ENCODE measurements at places on chromosomes 6 and 20.
A peak's percentile ranks its signal among the peaks of the same experiment; 100 is the strongest.

DNA sequence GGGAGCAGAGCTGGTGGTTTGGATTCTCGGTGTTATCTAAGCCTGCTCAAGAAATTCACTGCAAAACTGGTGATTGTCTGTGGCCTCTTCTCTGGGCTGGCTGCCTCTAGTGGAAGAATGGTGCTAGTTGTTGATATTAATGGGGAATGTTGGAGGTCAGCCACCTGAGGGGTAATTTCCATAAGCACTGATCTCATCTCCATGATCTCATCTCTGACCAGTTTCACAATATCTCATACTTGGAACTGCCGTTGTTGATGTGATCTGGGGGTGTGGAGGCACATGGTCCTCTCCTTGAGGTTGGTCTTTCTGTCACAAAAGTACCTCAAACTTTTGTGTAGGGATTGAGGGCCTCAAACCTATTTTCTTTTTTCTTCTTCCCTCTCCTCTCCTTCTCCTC, 102.6 kb downstream of the CD109 start:
- DNase-seq, result peak; percentile 99

- peak; percentile 30 for DNase-seq
Observed at GRCh38 chr6:143744551-143745165, 66.9 kb downstream of the PHACTR2 start.

DNA sequence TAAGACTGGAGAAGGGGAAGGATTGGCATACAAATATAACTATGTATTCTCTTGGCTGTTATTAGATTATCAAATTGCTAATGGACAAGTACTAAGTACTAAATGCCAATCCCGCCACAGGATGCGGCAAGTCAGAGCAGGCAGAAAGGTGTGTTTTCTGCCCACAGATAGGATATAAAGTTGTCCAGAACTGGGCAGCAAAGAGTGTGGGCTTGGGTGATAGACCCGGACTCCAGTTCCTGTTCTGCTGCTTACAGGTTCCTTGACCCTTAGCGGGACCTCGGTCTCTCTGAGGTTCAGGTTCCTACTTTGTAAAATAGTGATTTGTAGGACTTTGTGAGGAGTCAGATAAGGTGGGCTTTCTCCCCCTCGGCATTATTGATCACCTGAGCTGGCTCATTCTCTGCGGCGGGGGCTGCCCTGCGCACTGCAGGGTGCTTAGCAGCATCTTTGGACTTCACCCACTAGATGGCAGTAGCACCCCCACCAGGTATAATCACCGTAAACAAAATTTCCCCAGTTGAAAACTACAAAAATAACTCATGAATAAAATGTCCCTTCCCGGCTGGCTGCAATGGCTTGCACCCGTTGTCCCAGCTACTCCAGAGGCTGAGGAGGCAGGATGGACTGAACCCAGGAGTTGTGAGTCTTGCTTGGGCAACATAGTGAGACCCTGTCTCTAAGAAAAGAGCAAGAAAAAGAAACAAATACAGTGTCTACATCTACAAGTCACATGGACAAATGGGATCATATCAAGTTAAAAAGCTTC, 193.1 kb downstream of the DOK5 start:
- DNase-seq, result peak; percentile 14

DNA sequence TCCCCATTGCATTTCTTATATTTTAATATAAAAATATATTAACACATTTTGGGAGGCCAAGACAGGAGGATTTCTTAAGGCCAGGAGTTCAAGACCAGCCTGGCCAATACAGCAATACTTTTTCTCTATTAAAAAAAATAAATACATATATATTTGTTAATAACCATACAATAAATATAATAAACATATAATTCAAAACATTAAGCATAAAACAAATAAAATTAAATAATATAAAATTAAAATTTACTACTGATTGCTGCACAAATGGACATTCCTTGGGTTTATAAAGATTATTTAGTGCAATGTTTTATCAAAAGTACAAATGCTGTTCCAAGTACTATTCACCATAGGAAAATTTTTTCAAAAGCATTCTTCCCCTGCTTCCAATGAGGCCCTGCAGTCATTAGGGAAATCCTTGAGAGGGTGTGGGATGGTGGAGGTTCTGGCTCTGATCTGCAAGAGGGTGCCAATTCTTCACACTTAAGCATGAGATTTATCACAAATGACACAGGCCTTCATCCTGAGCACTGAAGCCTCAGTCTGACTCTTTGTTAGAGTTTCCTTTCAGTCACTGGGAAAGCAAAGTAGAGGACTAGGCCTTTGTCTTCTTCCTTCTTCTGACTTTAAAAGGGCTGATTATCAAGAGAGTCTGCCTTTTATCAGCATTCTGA, 596.7 kb downstream of the EPM2A start:
- DNase-seq, result no peak

DNA sequence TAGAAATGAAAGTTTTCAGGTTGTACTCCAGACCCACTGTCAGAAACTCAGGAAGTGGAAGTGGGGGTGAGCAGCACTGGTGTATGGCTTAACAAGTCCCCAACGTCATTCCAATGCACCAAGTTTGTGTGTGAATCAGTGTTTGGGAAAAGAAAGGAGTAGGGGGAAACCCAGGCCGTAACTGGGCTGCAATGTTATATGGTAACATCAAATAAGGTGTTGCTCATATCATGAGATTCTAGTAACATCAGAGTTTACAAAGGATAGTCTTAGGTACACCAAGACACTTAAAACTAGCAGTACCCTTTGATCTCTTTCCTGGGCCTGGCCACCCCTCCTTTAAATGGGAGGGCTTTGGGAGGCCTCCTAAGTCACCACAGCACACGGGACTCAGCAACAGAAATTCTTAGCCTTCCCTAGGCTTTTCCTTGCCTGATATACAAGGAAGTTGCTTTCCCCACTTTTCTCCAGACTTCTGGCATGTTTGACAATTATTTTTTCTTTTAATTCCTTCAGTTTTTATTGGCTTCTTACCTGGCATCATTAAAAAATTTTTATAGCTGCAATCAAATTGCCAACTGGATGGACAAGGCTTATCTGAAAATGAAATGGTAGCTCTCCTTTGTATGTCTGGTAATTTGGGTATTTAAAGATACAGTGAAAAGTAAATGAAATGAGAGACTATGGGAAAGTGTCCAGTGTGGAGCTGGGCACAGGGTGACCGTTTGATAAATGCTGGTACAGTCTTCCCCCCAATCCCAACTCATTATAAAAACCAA, 15.1 kb downstream of the E2F3 start:
- peak; percentile 35 for DNase-seq

- DNase-seq, result no peak
Observed at GRCh38 chr6:6516666-6517458, 71.7 kb upstream of the LY86 start.

GRCh38 chr6:56914798-56915658, 39.9 kb upstream of the BEND6 start:
- DNase-seq, result no peak

GRCh38 chr6:81450180-81450579, 302.3 kb downstream of the TENT5A start:
- DNase-seq, result peak; percentile 38

GRCh38 chr6:96837081-96837971, at the start of gene GPR63:
Gene GPR63 (minus strand): TSS chr6:96837477. CDS start chr6:96799731, 37,746 bp downstream.
- DNase-seq, result peak; percentile 59

GRCh38 chr6:136079701-136080565, 170.2 kb downstream of the MTFR2 start:
- no peak for DNase-seq

DNA sequence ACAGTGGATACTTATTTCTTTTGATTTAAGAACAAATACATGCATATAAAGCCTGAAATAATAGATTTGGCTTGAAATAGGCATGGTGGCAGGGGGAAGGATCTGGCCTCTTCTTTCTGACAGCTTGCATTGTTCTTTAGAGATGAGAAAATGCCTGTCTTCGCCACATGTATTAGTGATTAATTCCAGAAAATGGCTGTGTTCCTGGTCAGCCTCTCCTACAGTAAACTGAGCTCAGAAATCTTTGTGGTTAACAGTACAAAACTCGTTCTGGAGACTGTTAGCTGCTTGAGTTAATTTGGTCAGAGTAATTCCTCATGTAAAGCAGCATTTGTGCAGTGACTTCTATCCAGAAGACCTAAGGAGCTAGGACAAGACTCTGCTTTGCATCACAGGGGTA, 151.5 kb downstream of the EYA4 start:
- no peak for DNase-seq

DNA sequence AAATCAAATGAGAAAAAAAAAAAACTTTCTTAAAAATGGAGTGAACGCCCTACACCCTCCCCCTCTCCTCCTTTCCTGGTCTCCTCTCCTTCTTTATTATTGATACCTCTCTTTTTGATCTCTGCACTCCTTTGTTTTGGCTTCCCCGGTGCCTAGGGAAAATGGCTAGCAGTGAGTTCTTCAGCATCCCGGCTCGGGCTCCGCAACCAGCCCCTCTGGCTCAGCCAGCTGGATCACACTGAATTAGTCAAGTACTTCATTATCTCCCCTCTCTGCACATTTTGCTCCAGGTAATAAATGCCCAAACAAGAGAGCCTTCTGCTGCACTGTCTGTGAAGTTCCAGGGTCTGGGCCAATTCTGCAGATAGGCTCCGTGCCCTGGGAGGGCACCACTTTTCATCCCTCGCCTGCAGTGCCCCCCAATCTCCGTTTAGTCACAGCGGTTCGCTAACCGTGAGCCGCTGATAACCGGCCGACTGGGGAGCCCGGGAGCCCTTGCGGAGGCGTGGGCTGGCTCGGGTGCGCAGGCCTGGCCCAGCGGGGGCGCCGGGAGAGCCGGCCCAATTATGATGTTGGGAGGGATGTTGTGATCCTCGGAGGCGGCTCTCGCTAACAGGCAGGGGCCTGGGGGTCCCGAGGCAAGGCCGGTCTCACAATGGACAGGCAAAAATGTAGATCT, 301.9 kb downstream of the TFAP2A start:
- no peak for DNase-seq

DNA sequence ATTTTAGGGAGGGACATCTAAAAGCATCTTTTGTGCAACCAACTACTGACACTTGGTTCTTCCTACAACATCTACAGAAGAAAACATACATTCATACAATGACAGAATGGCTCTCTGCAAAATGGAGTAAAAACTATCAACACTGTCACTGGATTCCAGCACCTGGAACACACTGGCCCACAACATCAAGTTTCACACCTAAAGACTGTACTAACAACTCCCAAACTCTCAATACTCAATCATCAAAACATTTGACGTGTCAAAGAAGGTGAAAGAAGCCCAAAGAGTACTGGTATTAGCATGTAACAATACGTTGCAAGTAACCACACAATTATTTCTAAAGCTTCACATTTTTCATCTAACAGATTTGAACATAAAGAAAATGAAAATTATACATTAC, 2.1 kb downstream of the CPNE1 start:
- DNase-seq, result no peak

DNA sequence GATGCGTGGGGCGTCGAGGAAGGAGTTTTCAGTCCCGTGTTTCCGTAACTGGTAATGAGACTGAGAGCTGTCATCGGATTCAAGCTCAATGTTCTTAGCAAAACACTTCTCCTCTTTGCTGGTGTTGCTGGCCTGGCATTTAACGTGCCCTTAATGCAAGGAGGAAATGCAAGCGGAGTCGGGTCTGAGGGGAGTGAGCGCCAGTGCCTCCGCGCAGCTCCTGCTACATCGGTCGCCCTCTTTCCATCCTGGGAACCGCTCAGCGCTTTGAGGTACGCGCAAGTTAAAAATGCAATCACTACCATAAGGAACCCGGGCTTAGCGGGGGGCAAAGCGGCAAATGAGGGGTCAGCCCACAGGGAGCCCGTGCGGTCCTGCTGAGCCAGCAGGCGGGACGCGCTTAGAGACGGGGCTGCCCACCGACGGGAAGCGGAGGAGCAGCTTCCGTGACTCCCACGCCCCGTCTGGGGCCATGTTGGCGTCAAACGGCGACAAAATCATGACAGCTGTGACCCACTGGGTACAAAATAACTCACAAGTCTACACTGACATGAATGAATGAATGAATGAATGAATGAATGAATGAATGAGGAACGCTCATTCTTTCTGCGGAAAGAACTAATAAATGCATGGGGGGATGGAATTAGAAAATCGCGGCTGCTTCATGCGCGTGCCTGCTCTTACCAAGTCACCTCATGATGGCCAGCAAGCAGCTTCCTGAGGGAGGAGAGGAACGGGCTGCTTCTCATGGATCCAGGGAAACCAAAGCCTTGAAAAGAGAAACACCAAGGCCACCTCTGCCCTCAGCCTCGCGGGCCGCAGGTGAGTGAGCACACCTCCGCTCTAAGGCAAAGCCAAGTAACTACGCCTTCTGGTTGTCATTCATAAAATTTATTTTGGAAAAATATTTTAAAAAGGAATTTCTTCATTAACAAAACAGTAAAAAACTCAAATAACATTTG, 9.3 kb downstream of the DLL1 start:
- no peak for DNase-seq

GRCh38 chr6:87935196-87935595, 112.4 kb upstream of the SPACA1 start:
- no peak for DNase-seq

GRCh38 chr6:12111363-12111670, 99.2 kb downstream of the HIVEP1 start:
- peak; percentile 33 for DNase-seq

- DNase-seq, result peak; percentile 42
Observed at GRCh38 chr6:37524025-37524969, 24.6 kb upstream of the CCDC167 start.

GRCh38 chr20:41468994-41469600, 102.5 kb upstream of the EMILIN3 start:
- no peak for DNase-seq

DNA sequence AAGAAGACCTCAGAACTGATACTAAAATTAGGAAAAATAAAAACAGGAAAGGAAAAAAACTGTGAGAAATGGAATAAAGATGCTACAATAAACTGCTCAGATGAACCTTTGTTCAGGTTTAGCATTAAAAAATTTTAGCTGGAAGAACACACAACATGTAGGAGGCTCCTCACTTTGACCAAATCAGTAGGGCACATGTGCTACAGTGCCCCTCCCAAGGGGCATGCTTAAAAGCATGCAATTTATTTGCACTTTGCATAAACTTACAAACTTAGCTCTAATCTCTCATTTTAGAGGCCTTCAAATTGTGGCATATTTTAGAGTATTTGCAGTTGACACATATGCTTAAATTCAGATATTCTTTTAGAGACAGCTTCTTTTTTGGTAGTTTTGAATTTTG, 570.2 kb downstream of the UTRN start:
- no peak for DNase-seq

DNA sequence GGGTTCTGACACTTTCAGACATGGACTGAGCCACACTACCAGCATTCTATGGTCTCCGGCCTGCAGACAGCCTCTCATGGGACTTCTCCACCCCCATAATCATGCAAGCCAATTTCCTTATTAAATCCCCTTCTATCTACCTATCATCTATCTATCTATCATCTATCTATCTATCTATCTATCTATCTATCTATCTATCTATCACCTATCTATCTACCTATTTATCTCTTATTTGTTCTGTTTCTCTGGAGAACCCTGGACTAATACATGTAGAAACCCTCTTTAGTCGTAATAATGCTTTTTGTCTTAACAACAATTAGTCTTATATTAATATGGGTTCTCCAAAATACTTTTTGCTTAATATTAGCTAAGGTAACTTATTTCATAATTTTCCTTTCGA, 174.1 kb upstream of the PRSS16 start:
- no peak for DNase-seq

GRCh38 chr6:1577896-1578745, 31.6 kb upstream of the FOXC1 start:
- no peak for DNase-seq

GRCh38 chr6:2738373-2738979, 12.2 kb downstream of the MYLK4 start:
- DNase-seq, result peak; percentile 67
